Gastroesophageal sphincter (tissue), 4 donors: ENCODE measurements at places on chromosomes 1 and 21.

DNA sequence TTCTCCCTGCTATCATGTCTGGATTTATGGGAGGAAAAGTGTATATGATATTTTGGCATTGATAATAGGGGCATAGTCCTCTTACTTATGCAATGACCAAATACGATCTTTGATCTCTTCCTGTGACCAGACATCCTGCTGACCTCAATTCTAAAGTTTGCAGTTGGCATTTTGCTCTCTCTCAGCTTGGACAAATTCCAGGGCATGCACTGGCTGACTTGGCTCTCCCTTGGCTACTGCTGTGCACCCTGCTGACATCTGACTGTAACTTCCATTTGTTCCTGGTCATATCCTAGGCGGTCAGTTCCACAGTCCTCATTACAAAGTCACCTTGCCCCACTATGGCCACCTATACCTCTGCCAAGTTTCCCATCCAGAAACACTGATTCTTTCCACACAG, 380.7 kb upstream of the NR5A2 start:
- ATAC-seq, result no peak
- no peaks in the 10 kb centered on the region for H3K27me3 ChIP-seq
- H3K36me3 ChIP-seq, result no peaks in the 10 kb centered on the region
- no peak overlapping the region for H3K27ac ChIP-seq
- H3K4me3 ChIP-seq, result no peak overlapping the region

DNA sequence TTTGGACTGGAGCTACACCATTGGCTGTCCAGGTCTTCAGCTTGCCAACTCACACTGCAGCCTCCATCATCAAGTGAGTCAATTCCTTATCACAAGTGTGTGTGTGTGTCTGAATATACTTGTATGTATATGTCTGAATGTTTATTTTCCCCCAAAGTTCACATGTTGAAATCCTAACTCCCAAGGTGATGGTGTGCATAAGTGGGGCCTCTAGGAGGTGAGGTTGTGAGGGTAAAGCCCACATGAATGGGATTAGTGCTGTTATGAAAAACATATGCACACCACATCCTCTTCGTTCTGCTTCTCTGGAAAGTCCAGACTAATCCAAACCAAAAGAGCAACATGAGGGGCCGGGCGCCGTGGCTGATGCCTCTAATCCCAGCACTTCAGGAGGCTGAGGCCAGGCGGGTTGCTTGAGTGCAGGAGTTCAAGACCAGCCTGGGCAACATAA, 48.7 kb upstream of the LBR start:
- H3K27ac ChIP-seq, result no peak overlapping the region
- no peaks in the 10 kb centered on the region for H3K36me3 ChIP-seq
- no peaks in the 10 kb centered on the region for H3K27me3 ChIP-seq
- H3K4me3 ChIP-seq, result no peak overlapping the region
- H3K4me1 ChIP-seq, result peaks cover 26% of the 10 kb centered on the region

DNA sequence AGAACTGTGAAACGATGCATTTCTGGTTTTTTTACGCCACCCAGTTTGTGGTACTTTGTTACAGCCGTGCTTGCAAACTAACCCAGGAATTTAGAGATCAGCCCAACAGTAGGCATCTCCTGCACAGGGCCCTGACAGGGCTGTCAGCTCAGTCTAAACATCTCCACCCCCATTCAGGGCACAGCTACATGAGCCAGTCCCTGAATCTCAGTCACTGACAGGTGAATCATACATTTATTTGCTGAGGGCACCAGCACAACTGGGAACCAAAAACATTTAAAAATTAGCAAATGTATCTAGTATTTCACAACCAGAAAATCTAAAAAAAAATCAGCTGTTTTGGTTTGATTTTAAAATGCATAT, 30.7 kb downstream of the PRDX6 start:
- no peak overlapping the region for H3K4me3 ChIP-seq
- peak; percentile 72 for ATAC-seq

DNA sequence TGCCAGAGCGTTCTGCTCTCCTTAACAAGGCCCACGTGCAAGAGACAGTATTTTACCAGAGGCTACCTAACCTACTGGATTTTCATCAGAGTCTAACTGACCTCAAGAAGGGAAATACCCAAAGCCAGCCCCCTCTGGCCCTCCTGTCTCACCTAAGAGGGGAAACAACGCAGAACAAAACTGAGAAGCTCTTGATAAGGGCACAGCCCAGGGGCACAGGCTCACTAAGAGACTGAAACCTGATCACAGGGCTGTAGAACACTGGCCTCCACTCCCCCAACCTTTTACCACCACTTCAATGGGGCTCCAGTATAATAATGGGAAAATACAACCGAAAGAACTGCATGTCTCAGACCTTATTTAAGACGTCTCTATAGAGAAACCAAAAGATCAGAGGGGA, 449.5 kb upstream of the CAMK1G start:
- H3K27ac ChIP-seq, result no peak overlapping the region
- H3K36me3 ChIP-seq, result no peaks in the 10 kb centered on the region
- H3K4me1 ChIP-seq, result no peaks in the 10 kb centered on the region
- H3K4me3 ChIP-seq, result no peak overlapping the region
- no peak for ATAC-seq
- no peaks in the 10 kb centered on the region for H3K27me3 ChIP-seq

GRCh38 chr1:34602907-34603306, 151.9 kb upstream of the GJB5 start:
- H3K27ac ChIP-seq, result no peak overlapping the region
- H3K36me3 ChIP-seq, result no peaks in the 10 kb centered on the region
- ATAC-seq, result no peak
- no peak overlapping the region for H3K4me3 ChIP-seq

DNA sequence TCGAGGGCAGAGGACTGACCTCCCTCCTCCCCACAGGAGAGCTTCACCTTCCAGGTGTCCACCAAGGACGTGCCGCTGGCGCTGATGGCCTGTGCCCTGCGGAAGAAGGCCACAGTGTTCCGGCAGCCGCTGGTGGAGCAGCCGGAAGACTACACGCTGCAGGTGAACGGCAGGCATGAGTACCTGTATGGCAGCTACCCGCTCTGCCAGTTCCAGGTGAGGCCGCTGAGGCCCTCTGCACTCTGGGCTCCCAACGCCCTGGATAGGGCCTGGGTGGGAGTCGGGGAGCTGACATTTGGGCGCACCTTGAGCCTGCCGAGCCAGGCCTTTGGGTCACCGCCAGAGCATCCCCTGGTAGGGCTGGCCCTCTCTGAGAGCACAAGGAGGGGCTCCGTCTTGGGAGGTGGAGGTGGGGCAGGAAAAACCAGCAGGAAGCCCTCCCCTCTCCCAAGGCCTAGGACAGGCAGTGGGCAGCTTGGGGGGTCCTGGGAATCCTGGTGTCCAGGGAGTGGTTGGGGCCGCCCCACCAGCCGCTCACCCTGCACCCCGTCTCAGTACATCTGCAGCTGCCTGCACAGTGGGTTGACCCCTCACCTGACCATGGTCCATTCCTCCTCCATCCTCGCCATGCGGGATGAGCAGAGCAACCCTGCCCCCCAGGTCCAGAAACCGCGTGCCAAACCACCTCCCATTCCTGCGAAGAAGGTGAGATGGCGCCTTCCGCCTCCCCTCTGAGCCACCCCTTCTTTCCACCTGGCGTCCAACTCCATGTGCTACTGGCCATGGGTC, 65.1 kb downstream of the PIK3CD start:
- H3K27me3 ChIP-seq, result no peaks in the 10 kb centered on the region
- H3K4me3 ChIP-seq, result peak overlapping the region; percentile 37

DNA sequence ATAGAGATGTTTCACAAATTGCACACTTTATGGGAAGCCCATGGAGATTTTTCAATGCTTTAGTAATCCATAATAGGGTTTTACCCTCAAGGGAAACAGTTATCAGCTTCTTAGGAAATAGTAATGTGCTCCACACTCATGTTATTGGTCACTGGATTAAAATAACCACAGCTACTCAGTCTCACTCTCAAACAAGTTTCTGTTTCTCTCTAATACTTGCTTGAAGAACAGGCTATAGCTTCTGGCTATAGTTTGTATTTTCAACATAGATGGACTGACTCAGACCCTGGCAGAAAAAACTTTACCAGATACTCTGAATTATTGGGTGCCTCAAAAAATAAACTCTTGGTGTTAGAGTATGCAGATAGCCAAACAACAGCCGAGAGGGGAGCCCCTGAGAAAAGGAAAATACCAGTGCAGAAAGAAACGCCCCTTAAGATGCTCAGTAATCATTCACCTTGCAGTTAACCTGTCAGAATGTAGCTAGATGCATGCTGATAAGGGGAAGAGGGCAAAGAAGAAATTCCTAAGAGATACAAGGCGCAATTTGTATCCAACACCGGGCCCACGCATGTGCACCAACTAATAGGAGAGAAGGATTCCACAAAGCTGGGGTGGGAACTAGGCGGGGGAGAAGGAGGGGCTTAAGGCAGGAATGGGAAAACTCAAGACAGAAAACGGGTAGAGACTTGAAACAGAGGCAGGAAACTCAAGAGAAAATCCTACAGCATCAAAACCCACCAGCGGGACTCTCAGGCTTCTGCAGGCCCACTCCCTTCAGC, 30.4 kb upstream of the PDE4B start:
- no peak overlapping the region for H3K4me3 ChIP-seq
- no peaks in the 10 kb centered on the region for H3K27me3 ChIP-seq
- ATAC-seq, result no peak
- H3K27ac ChIP-seq, result no peak overlapping the region

GRCh38 chr1:227947386-227947675, 401 bp downstream of the WNT9A start:
- peak overlapping the region; percentile 85 for H3K27ac ChIP-seq
- H3K27me3 ChIP-seq, result peaks cover 17% of the 10 kb centered on the region
- no peaks in the 10 kb centered on the region for H3K4me1 ChIP-seq

GRCh38 chr1:38919130-38919529, 22.5 kb downstream of the RHBDL2 start:
- H3K27ac ChIP-seq, result no peak overlapping the region
- H3K36me3 ChIP-seq, result no peaks in the 10 kb centered on the region
- H3K4me3 ChIP-seq, result no peak overlapping the region
- ATAC-seq, result no peak
- no peaks in the 10 kb centered on the region for H3K4me1 ChIP-seq

GRCh38 chr1:193520472-193520871, 334.1 kb upstream of the B3GALT2 start:
- no peak overlapping the region for H3K4me3 ChIP-seq
- H3K27ac ChIP-seq, result no peak overlapping the region
- H3K4me1 ChIP-seq, result no peaks in the 10 kb centered on the region
- no peak for ATAC-seq

DNA sequence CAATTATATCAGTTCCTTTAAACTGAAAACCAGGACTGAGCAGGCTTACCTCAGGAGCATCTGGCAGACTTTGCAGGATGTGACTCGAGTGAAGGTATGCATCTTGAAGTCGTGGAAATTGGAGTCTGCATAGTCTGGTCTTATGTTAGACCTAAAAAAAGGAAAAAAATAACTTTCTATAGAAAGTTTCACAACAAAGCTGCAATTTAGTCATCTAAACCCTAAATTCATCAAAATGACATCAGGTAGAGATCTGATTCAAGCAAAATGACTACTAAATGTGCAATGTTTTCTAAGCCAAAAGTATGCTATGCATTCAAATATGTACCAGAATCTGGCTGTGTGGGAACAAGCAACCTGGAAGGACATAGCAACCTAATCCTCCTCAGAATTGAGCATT, 260.1 kb downstream of the VAV3 start:
- no peaks in the 10 kb centered on the region for H3K4me1 ChIP-seq
- H3K27me3 ChIP-seq, result no peaks in the 10 kb centered on the region
- ATAC-seq, result no peak
- H3K4me3 ChIP-seq, result no peak overlapping the region

DNA sequence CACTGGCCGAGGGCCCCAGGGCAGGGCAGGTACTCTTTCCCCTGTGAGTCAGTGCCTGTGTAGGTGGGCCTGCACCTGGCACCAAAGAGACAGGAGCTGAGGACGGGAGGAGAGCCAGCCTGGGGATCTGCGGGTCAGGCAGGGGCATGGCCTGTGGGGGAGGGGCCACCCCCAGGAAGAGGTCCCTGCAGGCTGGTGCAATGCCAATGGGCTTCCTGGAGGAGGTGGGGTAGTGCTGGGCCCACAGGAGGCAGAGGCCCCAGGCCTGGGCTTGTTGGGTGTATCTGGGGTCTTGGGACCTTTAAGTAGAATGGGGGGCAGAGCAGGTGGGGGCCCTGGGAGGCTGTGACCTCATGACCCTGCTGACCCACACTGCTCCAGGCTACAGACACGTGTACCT, 23.2 kb downstream of the PLCH2 start:
- H3K4me1 ChIP-seq, result no peaks in the 10 kb centered on the region
- no peak for ATAC-seq
- no peak overlapping the region for H3K27ac ChIP-seq

DNA sequence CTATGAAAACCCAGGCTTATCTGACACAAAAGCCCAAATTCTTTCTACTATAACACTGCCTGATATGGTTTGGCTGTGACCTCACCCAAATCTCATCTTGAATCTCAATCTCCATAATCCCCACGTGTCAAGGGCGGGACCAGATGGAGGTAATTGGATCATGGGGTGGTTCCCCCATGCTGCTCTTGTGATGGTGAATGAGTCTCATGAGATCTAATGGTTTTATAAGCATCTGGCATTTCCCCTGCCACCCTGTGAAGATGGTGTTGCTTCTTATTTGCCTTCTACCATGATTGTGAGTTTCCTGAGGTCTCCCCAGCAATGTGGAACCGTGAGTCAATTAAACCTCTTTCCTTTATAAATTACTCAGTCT, 123.3 kb upstream of the USP24 start:
- no peaks in the 10 kb centered on the region for H3K27me3 ChIP-seq
- H3K4me3 ChIP-seq, result no peak overlapping the region
- ATAC-seq, result no peak
- no peak overlapping the region for H3K27ac ChIP-seq
- H3K4me1 ChIP-seq, result no peaks in the 10 kb centered on the region
- no peaks in the 10 kb centered on the region for H3K36me3 ChIP-seq

GRCh38 chr1:34332996-34333395, 156.3 kb downstream of the C1orf94 start:
- H3K27me3 ChIP-seq, result peaks cover 37% of the 10 kb centered on the region
- no peak overlapping the region for H3K27ac ChIP-seq
- no peak for ATAC-seq
- no peaks in the 10 kb centered on the region for H3K4me1 ChIP-seq

- no peaks in the 10 kb centered on the region for H3K27me3 ChIP-seq
- H3K4me1 ChIP-seq, result no peaks in the 10 kb centered on the region
- H3K27ac ChIP-seq, result no peak overlapping the region
- H3K36me3 ChIP-seq, result no peaks in the 10 kb centered on the region
- H3K4me3 ChIP-seq, result no peak overlapping the region
Observed at GRCh38 chr1:116493484-116494352, 77.1 kb downstream of the CD58 start.

- ATAC-seq, result no peak
- no peak overlapping the region for H3K4me3 ChIP-seq
- peaks cover 95% of the 10 kb centered on the region for H3K27me3 ChIP-seq
Observed at GRCh38 chr1:46484783-46485490, 4.7 kb upstream of the DMBX1 start.

- no peaks in the 10 kb centered on the region for H3K4me1 ChIP-seq
- no peak overlapping the region for H3K4me3 ChIP-seq
- ATAC-seq, result no peak
- H3K27ac ChIP-seq, result no peak overlapping the region
- H3K36me3 ChIP-seq, result no peaks in the 10 kb centered on the region
- H3K27me3 ChIP-seq, result peaks cover 5% of the 10 kb centered on the region
Observed at GRCh38 chr1:205950826-205951549, 7.7 kb upstream of the SLC26A9 start.
